NCI-H2081 treated with DMSO at 0.1 percent for 48 hours (cell line): ENCODE measurements at places on chromosomes 11 and 22.

- DNase-seq, result no peak
These were observed 62.1 kb upstream of the NUP50 start for GRCh38 chr22:45101515-45102227.

- peak; percentile 76 for DNase-seq
These were observed 2.1 kb upstream of the DRD2 start for GRCh38 chr11:113477321-113477720.

DNA sequence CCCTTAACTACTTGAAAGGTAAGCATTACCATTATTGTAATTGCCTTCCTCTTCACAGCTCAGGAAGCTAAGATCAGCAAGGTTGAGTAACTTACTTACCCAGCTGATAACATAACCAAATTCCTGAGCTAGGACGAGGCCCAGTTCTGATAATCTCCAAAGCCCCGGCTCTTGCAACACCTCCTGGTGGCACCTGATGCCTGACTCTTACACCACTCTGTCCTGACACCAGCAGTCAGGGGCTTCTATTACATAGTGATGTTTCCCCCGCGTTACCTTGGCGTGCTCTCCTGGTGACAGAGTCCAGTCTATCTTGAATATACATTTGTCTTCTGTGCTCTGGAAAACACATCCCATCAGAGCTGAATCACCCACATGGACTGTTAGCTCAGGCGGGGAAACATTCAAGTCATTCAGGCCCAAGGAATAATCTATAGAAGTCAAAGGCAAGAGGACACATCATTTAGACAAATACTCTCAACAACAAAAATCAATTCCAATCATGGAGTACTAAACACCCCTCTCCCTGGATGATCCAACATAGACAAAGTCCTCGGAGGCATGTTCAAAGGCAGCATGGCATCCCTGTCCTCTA, 12.6 kb downstream of the JAML start:
- DNase-seq, result no peak

DNA sequence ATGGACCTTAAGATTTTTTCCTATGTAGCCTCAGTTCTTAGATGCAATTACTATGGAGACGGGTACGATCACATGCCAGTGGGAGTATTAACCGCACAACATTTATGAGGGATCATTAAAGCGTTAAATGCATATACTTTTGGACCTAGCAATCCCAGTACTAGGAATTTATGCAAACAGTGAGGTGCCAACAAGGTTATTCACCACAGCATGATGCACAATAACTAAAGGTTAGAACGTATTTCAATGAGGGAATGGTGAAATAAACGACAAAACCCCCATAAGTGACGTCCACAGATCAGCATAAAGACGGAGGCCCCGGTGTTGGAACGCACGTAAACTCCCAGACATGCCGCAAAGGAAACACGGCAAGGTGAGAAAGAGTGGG, 539 bp downstream of the SIRT3 start:
- no peak for DNase-seq

DNA sequence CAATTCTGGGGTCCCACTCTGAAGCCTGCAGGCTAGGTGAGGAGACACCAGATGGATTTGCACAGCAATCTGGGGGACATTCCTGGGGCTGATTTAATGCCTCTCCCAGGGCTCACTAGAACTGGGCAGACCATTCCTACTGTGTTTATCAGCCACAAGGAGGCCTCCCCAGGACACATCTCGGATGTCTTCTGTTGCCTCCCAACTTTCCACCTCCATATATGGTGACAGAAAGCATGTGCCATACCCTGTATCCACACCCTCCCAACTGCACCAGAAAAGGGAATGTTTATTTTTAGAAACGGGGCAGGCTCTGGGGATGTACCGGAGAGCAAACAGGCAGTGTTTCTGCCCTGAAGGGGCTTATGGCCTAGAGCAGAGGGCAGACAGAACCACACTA, 181.8 kb downstream of the CSNK2A3 start:
- DNase-seq, result no peak

GRCh38 chr11:126186708-126187529, 24.5 kb downstream of the RPUSD4 start:
- no peak for DNase-seq

DNA sequence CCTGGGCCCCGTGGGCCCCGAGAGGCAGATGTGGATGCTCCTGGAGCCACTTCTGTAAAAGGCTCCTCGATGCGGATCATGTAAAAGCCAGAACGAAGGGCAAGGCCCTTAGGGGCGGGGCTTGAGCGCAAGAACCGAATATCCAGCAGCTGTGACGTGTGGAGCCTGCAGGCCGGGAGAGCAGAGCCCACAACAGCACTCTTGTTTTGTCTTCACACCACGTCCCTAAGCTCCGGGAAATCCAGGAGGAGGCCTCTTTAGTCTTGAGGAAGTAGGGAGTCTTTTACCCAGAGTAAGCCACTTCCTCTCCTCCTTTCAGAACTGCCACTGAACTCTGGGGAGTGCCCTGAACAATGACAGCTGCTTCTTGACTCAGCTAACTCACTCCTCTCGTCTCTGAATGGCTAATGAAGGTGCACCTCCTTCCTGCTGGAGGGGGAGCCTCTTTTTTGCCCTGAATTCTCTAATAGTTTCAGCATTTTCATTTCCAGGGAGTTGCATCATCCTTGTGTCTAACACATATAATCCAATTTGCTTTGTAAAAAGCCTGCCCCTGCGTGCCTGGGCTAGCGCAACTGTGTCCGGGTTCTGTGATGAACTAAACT, 12.5 kb downstream of the L3MBTL2 start:
- no peak for DNase-seq

DNA sequence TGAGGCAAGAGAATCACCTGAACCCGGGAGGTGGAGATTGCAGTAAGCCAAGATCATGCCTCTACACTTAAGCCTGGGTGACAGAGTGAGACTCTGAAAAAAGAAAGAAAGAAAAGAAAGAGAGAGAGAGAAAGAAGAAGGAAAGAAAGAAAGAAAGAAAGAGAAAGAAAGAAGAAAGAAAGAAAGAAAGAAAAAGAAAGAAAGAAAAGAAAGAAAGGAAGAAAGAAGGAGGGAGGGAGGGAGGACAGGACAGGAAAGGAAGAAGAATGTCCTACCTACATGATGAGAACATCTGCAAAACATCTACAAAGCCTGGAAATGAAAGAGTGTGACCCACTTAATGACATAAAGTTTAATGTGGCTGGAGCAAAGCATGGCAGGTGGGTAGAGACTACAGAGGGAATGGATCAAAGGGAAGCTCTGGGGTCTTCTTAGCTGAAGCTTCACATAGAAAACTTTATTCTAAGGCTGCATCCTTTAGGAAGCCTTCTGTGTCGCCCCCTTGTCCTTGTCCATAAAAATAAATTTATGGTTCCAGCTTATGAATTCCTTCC, 112.3 kb upstream of the ASPHD2 start:
- DNase-seq, result no peak
